ENCODE measurements at places on chromosomes 16 and 17. TPM values are rescaled to one million over a fixed set of nuclear protein-coding genes. Genes with fewer than 3 reads are reported as not detected.

DNA sequence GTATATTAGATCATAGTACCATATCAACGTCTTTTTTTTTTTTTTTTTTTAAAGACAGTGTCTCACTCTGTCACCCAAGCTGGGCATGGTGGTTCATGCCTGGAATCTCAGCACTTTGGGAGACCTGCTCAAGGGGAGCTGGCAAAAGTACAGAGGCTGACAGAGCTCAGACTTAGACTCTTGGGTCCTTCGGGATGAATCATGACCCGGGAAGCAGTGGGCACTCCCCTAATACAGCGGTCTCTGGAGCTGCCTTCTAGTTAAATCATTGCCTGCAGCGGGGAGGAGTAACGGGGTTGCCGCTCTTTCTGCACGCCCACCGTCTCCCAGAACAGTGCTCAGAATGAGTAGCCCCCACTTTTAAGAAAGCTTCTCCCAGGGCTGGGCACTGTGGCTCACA, 174.4 kb downstream of the CPPED1 start:
- DNase-seq, result no peak
- no peak overlapping the region for H3K27ac ChIP-seq
- no peaks in the 10 kb centered on the region for H3K4me1 ChIP-seq
- H3K36me3 ChIP-seq, result no peaks in the 10 kb centered on the region

- no peak for DNase-seq
- H3K4me3 ChIP-seq, result no peak overlapping the region
- H3K36me3 ChIP-seq, result no peaks in the 10 kb centered on the region
- no peak overlapping the region for H3K27ac ChIP-seq
- no peaks in the 10 kb centered on the region for H3K27me3 ChIP-seq
These were observed 70.5 kb downstream of the DNAH17 start for GRCh38 chr17:78506454-78507309.

- H3K4me1 ChIP-seq, result peaks cover 44% of the 10 kb centered on the region
- DNase-seq, result no peak
- no peaks in the 10 kb centered on the region for H3K27me3 ChIP-seq
- no peak overlapping the region for H3K4me3 ChIP-seq
These were observed 28.5 kb downstream of the TNS4 start for GRCh38 chr17:40472733-40473452.

CCDC78 gene
- 3.1 TPM for total RNA-seq

DNA sequence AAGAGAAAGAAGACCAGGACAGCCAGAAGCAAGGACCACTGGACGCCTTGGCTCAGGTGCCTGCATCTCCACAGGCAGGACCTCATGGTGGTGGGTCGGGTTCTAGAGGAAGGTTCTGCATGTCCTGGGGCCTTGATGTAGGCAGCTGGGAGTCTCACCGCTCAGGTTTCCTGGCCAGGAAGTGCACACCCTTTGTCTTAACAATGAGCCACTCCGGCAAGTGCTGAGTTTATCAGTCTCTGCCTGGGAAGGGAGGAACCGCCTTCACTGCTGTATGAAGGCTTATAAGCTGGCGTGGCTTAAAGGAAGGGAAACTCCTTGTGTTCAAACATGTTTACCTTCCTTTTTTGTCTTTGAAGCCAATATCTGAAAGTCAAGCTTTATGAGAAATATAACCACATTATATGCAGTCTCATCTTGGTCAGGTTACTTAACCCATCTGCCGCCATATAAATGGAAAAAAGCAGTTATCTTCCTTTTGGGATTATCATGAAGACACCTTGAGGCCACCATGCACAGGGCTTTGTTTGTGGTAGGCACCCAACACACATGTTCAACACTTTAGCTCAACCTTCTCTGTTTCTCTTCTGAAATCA, at the start of gene ST6GALNAC1:
Gene ST6GALNAC1, minus strand, starts transcription at position 205 of the 596 bp plus-strand sequence. Its CDS starts 119 bp downstream, at position 86.
- H3K27ac ChIP-seq, result no peak within 1 kb of the TSS
- H3K4me1 ChIP-seq, result no peaks in the 10 kb centered on the region
- H3K36me3 ChIP-seq, result peaks cover 3% of the 10 kb centered on the region
- H3K27me3 ChIP-seq, result peaks cover 37% of the 10 kb centered on the region
- no peak for DNase-seq

- H3K4me3 ChIP-seq, result no peak overlapping the region
- H3K27me3 ChIP-seq, result no peaks in the 10 kb centered on the region
- DNase-seq, result no peak
These were observed 83.3 kb downstream of the HS3ST3A1 start for GRCh38 chr17:13518261-13519000.

DNA sequence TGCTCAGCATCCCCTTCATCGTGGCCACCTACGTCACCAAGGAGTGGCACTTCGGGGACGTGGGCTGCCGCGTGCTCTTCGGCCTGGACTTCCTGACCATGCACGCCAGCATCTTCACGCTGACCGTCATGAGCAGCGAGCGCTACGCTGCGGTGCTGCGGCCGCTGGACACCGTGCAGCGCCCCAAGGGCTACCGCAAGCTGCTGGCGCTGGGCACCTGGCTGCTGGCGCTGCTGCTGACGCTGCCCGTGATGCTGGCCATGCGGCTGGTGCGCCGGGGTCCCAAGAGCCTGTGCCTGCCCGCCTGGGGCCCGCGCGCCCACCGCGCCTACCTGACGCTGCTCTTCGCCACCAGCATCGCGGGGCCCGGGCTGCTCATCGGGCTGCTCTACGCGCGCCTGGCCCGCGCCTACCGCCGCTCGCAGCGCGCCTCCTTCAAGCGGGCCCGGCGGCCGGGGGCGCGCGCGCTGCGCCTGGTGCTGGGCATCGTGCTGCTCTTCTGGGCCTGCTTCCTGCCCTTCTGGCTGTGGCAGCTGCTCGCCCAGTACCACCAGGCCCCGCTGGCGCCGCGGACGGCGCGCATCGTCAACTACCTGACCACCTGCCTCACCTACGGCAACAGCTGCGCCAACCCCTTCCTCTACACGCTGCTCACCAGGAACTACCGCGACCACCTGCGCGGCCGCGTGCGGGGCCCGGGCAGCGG, 3.2 kb downstream of the UTS2R start:
- H3K4me3 ChIP-seq, result no peak overlapping the region
- no peak for DNase-seq

DNA sequence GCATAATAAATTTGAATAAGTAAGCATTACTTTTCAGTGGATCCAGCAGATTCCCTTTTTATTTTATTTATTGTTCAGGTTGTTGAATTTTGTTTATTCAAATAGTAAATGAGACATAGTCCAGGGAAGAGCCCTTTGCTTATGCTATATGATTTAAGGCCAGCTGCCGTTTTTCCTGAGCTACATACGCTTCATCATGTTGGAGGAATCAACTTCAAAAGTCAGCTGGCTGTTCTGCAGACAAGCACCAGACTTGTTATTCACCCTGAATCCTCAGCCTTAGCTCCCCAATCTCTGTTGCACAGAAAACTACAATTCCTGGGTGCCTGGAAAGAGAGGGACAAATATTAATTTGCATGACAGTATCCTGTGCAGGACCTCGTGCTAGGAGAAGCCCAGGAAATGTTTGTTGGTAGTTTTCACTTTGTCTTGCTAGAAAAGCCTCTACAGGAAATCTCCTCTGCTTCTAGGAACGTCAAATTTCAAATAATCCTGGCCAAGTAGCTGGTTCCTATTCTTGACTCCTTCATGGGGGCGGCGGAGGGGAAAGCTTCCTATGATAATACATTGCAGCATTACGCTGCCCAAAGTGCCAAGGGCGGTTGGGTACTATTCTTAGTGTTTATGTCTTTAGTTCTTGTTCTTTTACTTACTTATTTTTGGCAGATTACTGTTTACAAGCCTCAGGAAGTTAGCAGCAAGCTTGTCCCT, 101.6 kb downstream of the PRKCA start:
- H3K4me3 ChIP-seq, result no peak overlapping the region
- H3K27ac ChIP-seq, result peak overlapping the region; percentile 39
- H3K27me3 ChIP-seq, result no peaks in the 10 kb centered on the region

DNA sequence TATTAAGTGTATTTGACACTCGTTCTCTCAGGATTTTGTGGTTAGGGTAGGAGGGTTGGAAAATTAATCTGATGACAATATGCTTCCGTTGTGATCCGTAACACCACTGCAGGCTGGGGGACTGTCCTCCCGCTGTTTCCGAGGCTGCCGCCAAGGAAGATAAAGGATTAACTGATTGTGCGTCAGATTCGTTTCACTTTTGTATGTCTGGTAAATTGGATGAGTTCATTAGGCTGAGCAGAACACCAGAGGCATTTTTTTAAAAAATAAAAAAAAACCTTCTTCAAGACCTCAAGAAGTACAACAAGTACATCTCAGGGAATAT, 486.7 kb upstream of the SALL1 start:
- no peaks in the 10 kb centered on the region for H3K27me3 ChIP-seq
- no peaks in the 10 kb centered on the region for H3K4me1 ChIP-seq
- DNase-seq, result no peak
- H3K4me3 ChIP-seq, result no peak overlapping the region
- no peak overlapping the region for H3K27ac ChIP-seq

DNA sequence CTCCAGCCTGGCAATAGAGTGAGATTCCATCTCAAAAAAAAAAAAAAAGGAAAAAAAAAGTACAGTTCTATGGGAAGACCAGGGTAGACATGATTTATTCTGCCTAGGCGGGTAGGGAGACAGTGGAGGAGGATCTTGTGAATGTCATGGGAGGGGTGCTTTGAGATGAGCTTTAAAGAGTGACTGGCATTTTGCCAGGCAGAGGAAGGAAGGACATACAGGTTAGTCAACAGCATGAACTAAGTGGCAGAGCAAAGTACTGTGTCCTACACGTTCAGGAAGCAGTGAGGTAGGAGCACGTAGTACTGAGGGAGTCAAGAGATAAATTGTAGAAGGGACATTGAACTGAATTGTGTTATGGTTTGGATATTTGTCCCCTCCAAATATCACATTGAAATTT, 451.5 kb downstream of the TOX3 start:
- no peak for DNase-seq
- no peak overlapping the region for H3K4me3 ChIP-seq
- no peaks in the 10 kb centered on the region for H3K27me3 ChIP-seq
- H3K36me3 ChIP-seq, result no peaks in the 10 kb centered on the region
- H3K4me1 ChIP-seq, result peaks cover under 1% of the 10 kb centered on the region
- no peak overlapping the region for H3K27ac ChIP-seq

SLFN12L gene
- total RNA-seq, result not detected

GRCh38 chr17:63140255-63140654, 174.2 kb downstream of the TANC2 start:
- DNase-seq, result no peak
- H3K4me1 ChIP-seq, result peaks cover 5% of the 10 kb centered on the region
- no peak overlapping the region for H3K4me3 ChIP-seq
- no peaks in the 10 kb centered on the region for H3K27me3 ChIP-seq

DNA sequence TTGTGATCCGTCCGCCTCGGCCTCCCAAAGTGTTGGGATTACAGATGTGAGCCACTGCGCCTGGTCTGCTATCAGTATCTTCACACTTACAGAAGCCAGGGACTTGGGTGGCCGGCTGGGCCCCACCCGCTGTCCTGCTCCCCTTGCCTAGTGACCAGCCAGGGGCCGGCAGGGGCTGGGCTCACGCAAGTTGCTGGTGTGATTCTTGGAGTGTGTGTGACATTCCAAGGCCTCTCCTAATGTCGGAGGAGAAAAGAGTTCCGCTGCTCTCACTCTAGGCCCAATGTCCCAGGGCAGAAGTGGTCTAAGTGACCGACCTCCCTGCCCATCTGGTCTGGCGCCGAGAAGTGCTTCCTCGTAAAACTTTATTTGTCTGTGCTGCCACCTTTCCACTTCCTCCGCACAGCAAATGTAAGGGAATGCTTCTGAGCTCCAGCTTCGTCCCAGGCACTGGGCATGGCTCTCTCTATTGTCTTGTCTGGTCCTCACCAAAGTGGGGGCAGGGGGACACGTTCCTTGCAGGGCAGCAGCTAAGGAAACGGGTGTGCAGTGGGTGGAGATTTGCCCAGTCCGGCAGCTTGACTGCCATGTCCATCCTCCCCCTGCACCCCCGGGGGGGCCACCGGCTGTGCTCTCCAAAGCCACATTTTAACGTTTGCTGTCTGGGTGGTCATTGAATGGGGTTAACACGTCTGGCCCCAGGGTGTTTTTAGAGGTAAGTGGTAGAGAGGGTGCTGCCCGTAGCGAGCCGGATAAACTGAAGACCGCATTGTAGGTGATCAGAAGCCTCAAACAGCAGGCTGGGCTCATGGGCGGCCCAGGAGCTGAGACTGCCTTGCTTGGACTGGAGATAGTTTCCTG, 7.8 kb upstream of the GSE1 start:
- H3K4me3 ChIP-seq, result no peak overlapping the region
- DNase-seq, result no peak
- H3K27me3 ChIP-seq, result no peaks in the 10 kb centered on the region
- H3K27ac ChIP-seq, result no peak overlapping the region
